CD14-positive monocyte (primary cell): ENCODE measurements at places on chromosomes 6 and 20. TPM values are rescaled to one million over a fixed set of nuclear protein-coding genes. Genes with fewer than 3 reads are reported as not detected.

DNA sequence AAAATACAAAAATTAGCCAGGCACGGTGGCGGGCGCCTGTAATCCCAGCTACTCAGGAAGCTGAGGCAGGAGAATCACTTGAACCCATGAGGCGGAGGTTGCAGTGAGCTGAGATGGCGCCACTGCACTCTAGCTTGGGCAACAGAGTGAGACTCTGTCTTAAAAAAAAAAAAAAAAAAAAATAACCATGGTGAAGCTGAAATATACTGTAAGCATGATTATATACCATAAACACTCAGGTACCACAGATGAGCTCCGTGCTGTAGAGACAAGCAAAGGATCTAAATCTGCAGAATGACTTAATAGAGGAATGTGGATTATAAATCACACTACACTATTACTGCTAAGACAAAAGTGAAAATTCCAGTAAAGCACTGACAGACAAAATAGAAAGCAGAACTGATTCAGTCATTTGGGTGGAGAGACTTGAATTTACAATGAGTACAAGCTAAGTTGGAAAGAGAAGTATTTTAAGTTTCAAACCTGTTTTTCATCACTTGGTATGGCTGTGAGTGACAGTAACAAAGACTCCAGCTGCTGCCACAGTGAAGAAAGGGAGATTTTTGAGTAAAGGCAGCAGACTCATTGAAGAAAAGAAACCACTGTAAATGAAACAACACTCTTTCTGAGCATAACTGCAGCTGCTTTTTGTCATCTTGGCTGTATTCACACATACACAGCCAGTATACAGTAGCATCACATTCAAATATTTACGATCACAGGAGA, 322.1 kb downstream of the RNGTT start:
- no peaks in the 10 kb centered on the region for H3K27me3 ChIP-seq
- no peak overlapping the region for H3K27ac ChIP-seq
- no peaks in the 10 kb centered on the region for H3K36me3 ChIP-seq
- no peak for DNase-seq
- no peak overlapping the region for H3K4me3 ChIP-seq

The KCNK5 gene
- not detected for polyA plus RNA-seq

DNA sequence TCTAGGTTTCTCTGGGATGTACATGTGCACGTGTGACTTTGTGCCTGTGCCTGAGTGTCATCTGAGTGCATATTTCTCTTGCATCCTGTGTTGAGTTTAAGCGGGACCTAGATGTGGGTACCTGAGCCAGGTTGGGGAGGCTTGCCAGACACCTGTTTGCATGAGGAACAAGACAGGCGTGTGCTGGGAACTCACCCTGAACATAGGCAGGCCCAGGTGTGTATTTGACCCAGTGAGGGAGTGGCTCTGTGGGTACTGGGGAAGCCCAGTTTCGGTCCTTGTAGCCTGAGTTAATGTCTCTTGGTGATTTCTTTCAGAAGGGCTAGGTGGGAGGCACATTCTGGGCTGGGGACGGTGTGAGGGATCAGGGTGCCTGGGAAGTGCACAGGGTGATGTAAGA, 98.6 kb downstream of the TMEM170B start:
- no peaks in the 10 kb centered on the region for H3K36me3 ChIP-seq
- DNase-seq = no peak
- H3K4me3 ChIP-seq = no peak overlapping the region
- H3K27me3 ChIP-seq = no peaks in the 10 kb centered on the region
- H3K27ac ChIP-seq = no peak overlapping the region

DNA sequence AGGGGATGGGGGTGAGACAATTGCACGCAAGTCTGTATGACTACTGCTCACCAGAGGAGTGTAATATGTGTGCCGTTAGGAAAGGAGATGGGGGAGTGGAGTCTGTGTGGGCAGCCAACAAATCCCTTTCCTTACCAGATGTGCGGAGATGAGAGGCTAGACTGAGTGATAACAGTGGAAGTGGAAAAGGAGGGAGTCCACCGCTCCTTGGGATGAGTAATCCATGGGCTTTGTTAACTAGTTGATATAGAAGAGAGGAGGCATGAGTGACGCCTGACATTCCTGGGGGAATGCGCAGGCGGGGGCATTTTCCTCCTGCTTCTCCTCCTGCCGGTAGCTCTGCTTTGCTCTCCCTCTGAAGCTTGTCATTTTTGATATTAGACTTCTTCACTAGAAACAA, 13.5 kb upstream of the SMIM26 start:
- no peak overlapping the region for H3K4me3 ChIP-seq
- no peak overlapping the region for H3K27ac ChIP-seq
- H3K4me1 ChIP-seq = no peaks in the 10 kb centered on the region
- no peaks in the 10 kb centered on the region for H3K27me3 ChIP-seq

The BEND6 gene
- polyA plus RNA-seq = not detected

- no peaks in the 10 kb centered on the region for H3K4me1 ChIP-seq
- DNase-seq = peak; percentile 29
These were observed 25.6 kb upstream of the GABRR1 start for GRCh38 chr6:89242574-89243330.

The FAM120B gene
- 5.7 and 10.6 TPM in 2 replicates for polyA plus RNA-seq

DNA sequence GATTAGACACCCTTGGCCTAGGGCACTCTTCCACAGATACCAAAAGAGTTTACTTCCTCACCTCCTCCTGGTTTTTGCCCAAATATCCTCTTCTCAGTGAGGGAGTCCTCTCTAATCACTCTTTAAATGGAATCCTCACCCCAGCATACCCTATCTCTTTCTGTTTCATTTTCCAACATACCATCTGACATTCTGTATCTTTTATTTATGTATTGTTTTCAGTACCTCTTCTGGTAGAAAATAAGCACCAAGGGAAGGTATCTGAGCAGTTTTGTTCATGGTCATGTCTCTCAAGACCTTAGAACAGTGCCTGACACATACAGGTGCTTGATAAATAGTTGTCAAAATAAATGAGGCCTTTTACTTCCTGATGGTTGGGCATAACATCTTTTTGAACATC, 55.1 kb downstream of the KIAA0408 start:
- no peaks in the 10 kb centered on the region for H3K4me1 ChIP-seq
- no peaks in the 10 kb centered on the region for H3K36me3 ChIP-seq
- DNase-seq = no peak
- no peaks in the 10 kb centered on the region for H3K27me3 ChIP-seq

DNA sequence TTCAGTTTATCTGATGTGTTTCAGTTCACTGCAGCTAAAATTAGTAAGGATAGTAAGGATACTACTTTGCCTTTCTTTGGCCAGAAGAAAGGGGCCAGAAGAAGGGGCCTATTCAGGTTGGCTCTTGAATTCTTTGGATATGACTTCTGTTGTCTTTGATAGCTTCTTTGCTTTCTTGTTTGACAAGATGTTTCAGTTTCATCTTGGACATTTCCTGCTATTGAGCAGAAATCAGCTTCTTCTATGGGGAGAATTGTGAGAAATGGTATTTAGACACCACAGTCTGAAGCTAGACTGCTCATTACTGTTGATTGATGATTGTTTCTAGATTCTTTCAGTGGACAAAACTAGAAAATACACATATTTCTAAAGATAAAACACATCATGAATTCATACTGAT, 23.2 kb downstream of the L3MBTL3 start:
- no peak overlapping the region for H3K27ac ChIP-seq
- DNase-seq = no peak
- peaks cover 31% of the 10 kb centered on the region for H3K36me3 ChIP-seq
- no peaks in the 10 kb centered on the region for H3K4me1 ChIP-seq
- no peaks in the 10 kb centered on the region for H3K27me3 ChIP-seq
- no peak overlapping the region for H3K4me3 ChIP-seq

The IL17F gene
- polyA plus RNA-seq = not detected in 2 replicates

GRCh38 chr6:14029605-14030004, 88.0 kb upstream of the CD83 start:
- no peak overlapping the region for H3K4me3 ChIP-seq
- H3K27me3 ChIP-seq = no peaks in the 10 kb centered on the region
- no peaks in the 10 kb centered on the region for H3K36me3 ChIP-seq
- H3K27ac ChIP-seq = no peak overlapping the region

- peak overlapping the region; percentile 36 for H3K27ac ChIP-seq
- peak; percentile 82 for DNase-seq
- H3K4me3 ChIP-seq = no peak overlapping the region
These were observed 6.3 kb upstream of the DHX16 start for GRCh38 chr6:30678964-30679726.

- H3K4me1 ChIP-seq = no peaks in the 10 kb centered on the region
- H3K27me3 ChIP-seq = no peaks in the 10 kb centered on the region
- H3K27ac ChIP-seq = no peak overlapping the region
- no peak overlapping the region for H3K4me3 ChIP-seq
- no peaks in the 10 kb centered on the region for H3K36me3 ChIP-seq
These were observed 14.7 kb downstream of the CYP39A1 start for GRCh38 chr6:46637933-46638332.

The FAM229B gene
- polyA plus RNA-seq = 0.64 TPM

DNA sequence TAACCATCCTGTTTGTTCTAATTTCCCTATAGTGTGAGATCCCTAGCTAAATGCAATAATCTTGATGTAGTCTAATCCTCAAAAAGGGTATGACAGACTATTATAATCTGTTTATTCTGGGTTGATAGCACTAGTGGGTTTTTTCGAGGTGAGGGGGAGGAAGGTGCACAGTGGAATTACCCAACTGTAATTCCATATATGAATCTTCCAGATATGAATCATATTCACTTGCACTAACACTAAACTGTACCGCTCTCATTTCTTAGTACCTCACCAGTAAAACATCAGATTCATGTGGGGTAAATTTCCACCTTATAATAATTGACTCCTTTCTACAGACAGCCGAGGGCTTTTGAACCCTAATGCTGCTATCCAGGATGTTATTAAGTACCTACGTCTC, 16.5 kb downstream of the NCOA7 start:
- no peaks in the 10 kb centered on the region for H3K36me3 ChIP-seq
- H3K27me3 ChIP-seq = no peaks in the 10 kb centered on the region
- no peak overlapping the region for H3K4me3 ChIP-seq

DNA sequence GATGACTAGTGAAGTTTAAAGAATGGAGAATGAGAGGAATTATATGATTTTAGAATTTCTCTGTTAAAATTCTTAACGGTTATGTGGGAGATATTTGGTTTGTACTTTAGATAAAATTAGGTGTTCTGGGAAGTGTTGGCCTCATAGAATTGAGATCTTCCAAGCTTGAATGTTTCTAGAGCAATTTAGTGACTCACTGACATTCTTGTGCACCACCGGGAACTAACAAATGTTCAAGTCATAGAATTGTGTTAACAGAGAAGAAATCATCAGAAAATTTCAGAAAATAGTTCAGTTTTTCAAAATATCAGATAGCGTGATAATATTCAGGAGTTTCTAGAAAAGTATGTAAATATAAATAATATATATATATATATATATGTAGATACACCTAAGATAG, 67.9 kb upstream of the BMP5 start:
- no peak overlapping the region for H3K27ac ChIP-seq
- H3K4me3 ChIP-seq = no peak overlapping the region
- H3K4me1 ChIP-seq = no peaks in the 10 kb centered on the region
- no peaks in the 10 kb centered on the region for H3K36me3 ChIP-seq
- no peaks in the 10 kb centered on the region for H3K27me3 ChIP-seq

GRCh38 chr6:117149324-117149723, 116.0 kb upstream of the VGLL2 start:
- H3K4me1 ChIP-seq = no peaks in the 10 kb centered on the region
- H3K36me3 ChIP-seq = no peaks in the 10 kb centered on the region
- H3K4me3 ChIP-seq = no peak overlapping the region
- DNase-seq = no peak
- H3K27me3 ChIP-seq = no peaks in the 10 kb centered on the region
- H3K27ac ChIP-seq = no peak overlapping the region

- no peak overlapping the region for H3K27ac ChIP-seq
- H3K27me3 ChIP-seq = no peaks in the 10 kb centered on the region
- no peaks in the 10 kb centered on the region for H3K36me3 ChIP-seq
- no peak for DNase-seq
- no peak overlapping the region for H3K4me3 ChIP-seq
- H3K4me1 ChIP-seq = peaks cover 2% of the 10 kb centered on the region
These were observed 122.0 kb upstream of the CARMIL1 start for GRCh38 chr6:25157183-25157582.

GRCh38 chr6:150395388-150396009, 26.7 kb downstream of the IYD start:
- DNase-seq = peak; percentile 5
- peaks cover 2% of the 10 kb centered on the region for H3K27me3 ChIP-seq
- H3K36me3 ChIP-seq = no peaks in the 10 kb centered on the region

The MSH5 gene
- polyA plus RNA-seq = 1.9 TPM

- H3K36me3 ChIP-seq = peaks cover 80% of the 10 kb centered on the region
- H3K4me3 ChIP-seq = no peak overlapping the region
- H3K4me1 ChIP-seq = no peaks in the 10 kb centered on the region
- no peak overlapping the region for H3K27ac ChIP-seq
- H3K27me3 ChIP-seq = no peaks in the 10 kb centered on the region
These were observed 66.3 kb downstream of the NT5E start for GRCh38 chr6:85516168-85516567.

The HSPA1L gene
- polyA plus RNA-seq = 0.53 TPM

The CBLN4 gene
- not detected for polyA plus RNA-seq

- H3K36me3 ChIP-seq = no peaks in the 10 kb centered on the region
- H3K27me3 ChIP-seq = no peaks in the 10 kb centered on the region
- DNase-seq = no peak
- H3K4me3 ChIP-seq = no peak overlapping the region
These were observed 29.1 kb upstream of the PKIG start for GRCh38 chr20:44552950-44553908.

DNA sequence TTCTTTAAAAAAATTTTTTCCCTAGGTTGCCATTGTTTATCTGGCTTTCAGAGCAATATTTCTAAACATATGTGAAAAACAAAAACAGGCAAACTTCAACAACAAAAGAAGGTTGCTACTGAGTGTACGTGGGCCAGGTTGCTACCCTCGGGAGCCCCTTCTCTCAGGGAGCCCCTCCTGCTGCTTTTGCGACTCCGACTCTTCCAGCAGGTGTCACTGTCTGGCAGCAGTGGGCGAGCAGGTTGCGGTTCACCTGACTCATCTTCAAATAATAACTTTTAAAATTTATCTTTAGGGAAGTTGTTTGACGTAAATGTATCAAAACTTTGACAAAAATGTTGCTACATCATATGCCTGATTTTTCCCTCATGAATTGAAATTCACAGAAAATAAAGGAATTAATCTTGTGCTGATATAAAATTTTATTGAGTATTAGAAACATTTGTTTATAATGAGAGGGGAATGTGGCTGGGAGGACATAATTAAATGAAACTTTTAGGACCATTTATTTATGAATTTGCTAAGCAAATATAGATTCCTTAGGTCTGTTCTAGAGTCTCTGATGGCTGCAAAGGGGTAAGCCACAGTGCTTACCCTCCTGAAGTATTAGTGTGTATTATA, 138.8 kb downstream of the HIVEP1 start:
- H3K4me3 ChIP-seq = no peak overlapping the region
- no peaks in the 10 kb centered on the region for H3K36me3 ChIP-seq
- H3K27ac ChIP-seq = no peak overlapping the region
- no peaks in the 10 kb centered on the region for H3K27me3 ChIP-seq
- no peaks in the 10 kb centered on the region for H3K4me1 ChIP-seq
- DNase-seq = no peak
